ENCODE measurements at places on chromosomes 1 and 21.
A peak's percentile ranks its signal among the peaks of the same experiment; 100 is the strongest.

DNA sequence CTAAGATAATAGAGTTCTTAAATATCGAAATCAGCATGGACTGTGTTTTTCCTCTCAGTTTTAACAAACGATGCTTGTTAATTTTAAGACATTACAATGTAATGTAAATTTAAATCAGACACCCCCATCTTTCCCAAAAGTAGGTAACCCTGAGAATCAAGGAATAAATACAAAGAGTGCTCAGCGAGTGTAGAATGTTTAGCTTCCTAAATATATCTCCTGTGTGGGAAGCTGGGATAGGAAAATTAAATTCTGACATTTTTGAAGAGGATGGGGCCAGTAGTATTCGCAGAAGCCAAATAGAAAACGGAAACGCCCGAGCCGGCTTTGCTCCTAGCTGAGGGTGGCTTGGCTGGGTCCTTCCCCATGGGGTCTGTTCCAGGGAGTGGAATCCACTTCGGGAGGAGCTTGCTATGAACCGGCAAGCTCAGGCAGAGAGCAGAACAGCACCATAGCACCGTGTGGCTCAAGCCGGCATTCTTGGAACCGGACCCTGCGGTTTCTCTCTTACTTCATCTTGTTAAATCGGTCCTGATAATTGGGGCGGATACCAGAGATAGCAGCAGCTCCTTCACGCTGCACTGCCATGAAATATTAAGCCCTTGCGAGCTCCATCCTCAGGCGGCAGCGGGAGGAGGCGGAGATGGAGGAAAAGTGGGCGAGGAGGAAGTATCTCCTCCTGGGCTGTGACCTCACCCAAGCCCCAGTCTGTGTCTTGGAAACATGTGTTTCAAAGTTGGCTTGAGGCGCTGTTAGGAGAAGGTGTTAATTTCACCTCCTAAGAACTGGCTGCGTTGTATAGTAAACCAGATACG lies 24.9 kb downstream of the MAP3K7CL start:
- DNase-seq = peak; percentile 41

DNA sequence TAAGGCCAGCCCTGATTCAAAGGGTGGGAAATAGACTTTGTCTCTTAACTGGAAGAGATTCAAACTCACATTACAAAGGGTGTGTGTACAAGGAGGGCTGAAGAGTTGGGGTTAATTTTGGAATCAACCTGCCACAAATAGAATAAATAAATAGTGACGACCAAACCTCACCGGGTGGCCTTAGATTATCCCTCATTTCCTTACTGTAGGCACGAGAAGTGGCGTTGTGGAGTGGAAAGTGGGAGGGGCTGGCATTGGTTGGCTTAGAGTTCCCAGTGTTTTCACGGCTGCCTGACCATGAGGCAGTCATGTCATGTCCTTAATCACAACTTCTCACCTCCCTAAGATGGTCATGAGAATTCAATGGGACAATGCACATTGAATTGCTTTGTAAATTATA lies 21.3 kb upstream of the RUNX1 start:
- no peak for DNase-seq

GRCh38 chr1:245582026-245582425 lies 427.2 kb downstream of the KIF26B start:
- no peak for DNase-seq

- DNase-seq = no peak
Measured at GRCh38 chr21:45540601-45540970, 1.7 kb downstream of the SLC19A1 start.

GRCh38 chr1:245091818-245092637 lies 62.8 kb upstream of the KIF26B start:
- no peak for DNase-seq

- peak; percentile 38 for DNase-seq
Measured at GRCh38 chr1:215992620-215993019, 425.5 kb downstream of the KCTD3 start.
